Activated CD4-positive, alpha-beta T cell treated with anti-CD3 and anti-CD28 coated beads, Interleukin-2, Interleukin-6, amounts not matched to agents 100 ng/mL and 50 ng/mL, durations not matched to agents 16 hours and 8 hours (primary cell): ENCODE measurements at places on chromosomes 7 and 10.

DNA sequence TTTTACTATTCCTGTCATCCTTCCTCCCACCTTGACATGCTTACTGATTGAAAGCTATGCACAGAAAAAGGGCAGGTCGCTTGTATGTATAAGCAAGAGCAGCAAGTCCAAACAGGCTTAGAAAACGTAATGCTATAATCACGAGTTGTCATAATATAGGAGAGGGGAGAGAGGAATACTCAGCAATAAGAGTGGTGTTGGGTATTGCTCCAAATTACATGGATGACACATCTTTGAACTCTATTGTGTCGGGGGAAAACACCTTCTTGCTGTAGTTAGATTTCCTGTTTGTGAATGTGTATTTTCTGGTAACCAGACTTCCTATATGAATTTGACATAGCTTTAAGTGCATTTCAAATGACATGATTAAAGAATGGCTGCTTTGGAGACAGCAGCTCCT lies 7.5 kb downstream of the MET start:
- peak; percentile 59 for DNase-seq

GRCh38 chr7:19293431-19293830 lies 148.2 kb upstream of the FERD3L start:
- DNase-seq, result no peak

GRCh38 chr7:131021460-131021859 lies 287.5 kb upstream of the KLF14 start:
- DNase-seq, result peak; percentile 60

DNA sequence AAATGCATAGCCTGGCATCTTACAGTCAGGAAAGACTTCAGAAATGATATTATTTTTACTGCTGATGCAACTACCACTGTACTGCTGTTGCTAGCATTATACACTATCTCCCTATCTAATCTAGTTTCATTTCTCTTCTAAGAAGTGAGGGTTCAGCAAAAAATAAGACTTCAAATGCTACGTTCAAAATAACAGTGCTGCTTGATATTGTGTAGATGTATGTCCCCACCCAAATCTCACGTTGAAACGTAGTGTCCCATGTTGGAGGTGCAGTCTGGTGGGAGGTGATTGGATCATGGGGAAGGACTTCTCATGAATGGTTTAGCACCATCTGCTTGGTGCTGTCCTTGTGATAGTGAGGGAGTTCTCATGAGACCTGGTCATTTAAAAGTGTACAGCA lies 129.4 kb downstream of the ANK3 start:
- DNase-seq, result peak; percentile 13

- DNase-seq, result no peak
Observed at GRCh38 chr7:64873155-64873500, 29.9 kb upstream of the ZNF273 start.

GRCh38 chr10:31669357-31669756 lies 259.3 kb downstream of the ARHGAP12 start:
- DNase-seq, result no peak
